ENCODE measurements at places on chromosomes 13 and 19.

DNA sequence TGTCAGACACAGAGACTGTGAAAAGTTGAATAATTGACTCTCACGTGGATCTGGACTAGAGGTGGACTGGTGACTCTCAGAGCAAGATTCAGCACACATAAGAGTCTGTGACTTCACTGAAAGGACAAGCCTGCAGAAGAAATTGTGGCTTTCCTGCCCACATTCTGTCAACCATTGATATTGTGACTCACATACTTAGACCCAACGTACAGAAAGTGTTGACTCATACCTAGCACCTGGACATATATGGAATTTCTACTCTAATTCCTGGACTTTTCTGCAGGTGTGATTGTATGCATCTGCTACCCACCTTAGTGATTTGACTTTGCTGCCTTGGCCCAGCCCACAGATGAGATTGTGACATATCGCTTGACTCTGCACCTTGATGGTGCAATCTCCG is 15.6 kb upstream of the ZNF730 start:
- DNase-seq, result no peak

GRCh38 chr13:37656247-37656940 is 57.8 kb upstream of the POSTN start:
- DNase-seq, result no peak

- no peak for DNase-seq
Measured at GRCh38 chr13:98842070-98842469, 89.6 kb upstream of the SLC15A1 start.

GRCh38 chr13:75643693-75644092 is 7.6 kb downstream of the LMO7 start:
- no peak for DNase-seq

DNA sequence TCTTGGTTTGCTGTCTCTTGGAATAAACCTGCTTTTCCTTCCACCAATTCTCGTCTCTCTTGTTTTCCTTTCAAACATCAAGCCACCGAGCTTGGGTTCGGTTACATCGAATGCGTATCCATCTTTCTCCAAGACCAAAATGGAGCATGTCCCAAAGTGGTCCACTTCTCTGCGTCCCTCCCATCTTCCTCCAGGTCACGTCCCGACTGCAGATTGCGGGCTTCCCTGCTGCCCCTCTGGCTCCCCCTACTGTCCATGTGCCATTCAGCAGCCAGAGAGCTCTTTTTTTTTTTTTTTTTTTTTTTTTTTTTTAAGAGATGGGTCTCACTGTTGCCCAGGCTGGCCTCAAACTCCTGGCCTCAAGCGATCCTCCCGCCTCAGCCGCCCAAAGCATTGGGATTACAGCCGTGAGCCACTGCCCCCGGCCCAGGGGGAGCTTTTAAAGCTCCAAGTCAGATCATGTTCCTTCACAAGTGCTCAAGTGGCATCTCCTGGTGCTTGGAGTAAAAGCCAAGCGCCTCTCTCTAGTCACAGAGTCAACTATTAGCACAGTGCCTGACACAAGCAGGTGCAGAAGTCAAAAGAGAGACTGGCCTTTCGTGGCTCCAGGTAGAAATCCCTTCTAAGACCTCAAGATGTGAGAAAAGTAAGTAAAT is 10.0 kb downstream of the COL5A3 start:
- peak; percentile 64 for DNase-seq

DNA sequence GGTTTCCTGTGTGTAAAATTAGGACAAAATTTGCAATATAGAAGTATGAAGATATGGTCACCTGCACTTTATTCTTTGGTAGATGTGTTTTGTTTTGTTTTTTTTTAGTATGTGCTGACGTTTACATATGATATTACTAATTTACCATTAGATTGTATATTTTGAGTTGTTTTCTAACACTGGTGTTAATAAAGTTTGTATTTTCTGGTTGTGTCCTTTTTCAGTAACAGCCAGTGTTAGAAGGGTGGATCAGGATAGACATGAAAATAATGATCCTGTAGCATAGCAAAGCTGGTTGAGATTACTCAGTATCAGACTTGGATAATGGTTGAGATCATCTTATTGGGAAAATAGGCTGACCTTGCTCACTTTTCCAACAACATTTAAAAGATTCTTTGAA is 6.2 kb downstream of the NAA16 start:
- no peak for DNase-seq

DNA sequence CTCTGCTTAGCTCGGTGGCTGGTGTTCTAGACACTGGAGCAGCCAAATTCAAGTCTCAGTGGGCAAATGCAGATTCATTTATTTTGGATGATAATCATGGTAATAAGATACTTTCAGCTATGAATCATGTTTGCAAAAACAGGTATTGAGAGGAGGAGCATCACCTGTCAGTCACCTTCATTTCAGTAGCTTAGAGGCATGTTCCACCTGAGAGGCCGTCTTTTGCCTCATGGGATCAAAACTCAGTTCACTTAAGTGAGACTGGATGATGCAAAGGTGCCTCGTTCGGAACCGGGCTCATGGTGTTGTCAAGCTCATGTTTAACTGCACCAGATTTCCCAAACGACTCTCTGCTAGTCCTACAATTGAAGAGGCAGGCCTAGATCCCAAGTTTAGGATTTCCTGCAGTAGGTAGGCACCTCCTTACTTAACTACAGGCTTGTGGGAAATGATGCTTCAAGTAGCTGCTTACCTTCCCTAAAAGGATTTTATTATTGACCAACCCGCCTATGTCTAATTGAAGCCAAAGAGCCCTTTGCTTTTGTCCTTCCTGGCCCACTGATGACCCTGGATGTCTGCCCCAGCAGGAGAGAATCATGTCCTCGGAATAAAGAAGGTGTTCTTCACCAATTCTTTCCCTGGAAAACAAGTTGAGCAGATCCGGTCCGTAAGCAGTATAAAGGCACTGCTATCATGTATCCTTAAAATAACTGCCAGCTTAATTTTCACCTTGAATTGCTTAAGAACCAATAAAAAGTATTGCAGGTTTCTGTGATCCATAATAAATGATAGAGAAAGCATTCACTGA is 60.0 kb downstream of the ZAR1L start:
- no peak for DNase-seq

GRCh38 chr19:3450796-3451411 is 29.4 kb downstream of the SMIM24 start:
- DNase-seq, result no peak

- no peak for DNase-seq
Measured at GRCh38 chr19:8224394-8225145, 15.4 kb downstream of the CERS4 start.

GRCh38 chr19:35388277-35389054 is 17.6 kb downstream of the GPR42 start:
- DNase-seq, result no peak

DNA sequence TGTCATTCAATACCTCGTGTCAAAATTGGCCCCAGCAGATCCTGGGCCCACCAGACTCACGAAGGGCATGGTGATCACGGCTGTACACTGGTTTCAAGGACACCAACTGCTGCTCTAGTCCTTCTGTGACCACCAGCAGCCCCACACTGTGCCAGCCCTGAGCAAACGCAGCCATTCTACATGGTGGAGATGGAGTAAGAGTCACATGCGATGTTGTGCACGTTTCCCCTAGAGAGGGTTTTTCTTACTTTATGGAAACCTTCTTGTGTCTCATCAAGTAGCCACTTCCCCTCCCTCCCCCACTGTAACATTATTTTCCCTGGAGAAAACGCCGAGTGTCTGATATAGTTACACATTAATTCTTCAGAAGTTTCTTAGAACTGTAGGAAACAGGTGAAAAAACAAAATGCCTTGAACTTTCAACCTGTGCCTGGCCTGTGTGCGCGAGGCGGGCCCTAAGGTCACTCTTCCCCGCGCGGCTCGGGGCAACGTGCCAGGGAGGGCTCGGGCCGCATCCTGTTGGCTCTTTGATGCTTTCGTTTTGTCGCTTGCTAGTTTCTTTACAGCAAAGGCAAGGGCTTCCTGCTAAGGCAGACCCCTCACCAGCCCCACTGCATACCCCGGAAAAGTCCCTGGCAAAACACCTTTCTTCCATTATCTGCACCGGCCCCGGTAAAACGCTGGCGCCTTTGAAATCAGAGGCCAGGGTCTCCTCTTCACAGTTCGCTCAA is 44.6 kb downstream of the GGACT start:
- no peak for DNase-seq

- no peak for DNase-seq
Measured at GRCh38 chr13:74838096-74838495, 643.9 kb downstream of the TBC1D4 start.

DNA sequence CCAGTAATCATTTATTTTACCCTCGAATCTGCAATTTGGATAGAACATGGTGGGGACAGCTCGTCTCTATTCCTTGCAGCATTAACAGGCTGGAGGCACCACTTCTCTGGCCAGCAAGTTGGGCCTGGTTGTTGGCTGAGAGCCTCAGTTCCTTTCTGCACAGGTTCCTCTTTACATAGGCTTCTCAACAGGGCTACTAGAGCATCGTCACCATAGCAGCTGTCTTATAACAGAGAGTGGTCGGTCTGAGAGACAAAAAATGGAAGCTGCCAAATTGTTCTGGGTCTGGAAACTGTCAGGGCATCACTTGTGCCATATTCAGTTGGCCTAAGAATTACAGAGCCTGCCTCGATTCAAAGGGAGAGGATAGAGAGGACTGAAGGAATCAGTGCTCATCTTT is 86.7 kb downstream of the DNAJC15 start:
- no peak for DNase-seq

- DNase-seq, result no peak
Measured at GRCh38 chr13:82118589-82118988, 1763.7 kb downstream of the SLITRK1 start.

- no peak for DNase-seq
Measured at GRCh38 chr13:60654415-60654814, 257.4 kb downstream of the TDRD3 start.

DNA sequence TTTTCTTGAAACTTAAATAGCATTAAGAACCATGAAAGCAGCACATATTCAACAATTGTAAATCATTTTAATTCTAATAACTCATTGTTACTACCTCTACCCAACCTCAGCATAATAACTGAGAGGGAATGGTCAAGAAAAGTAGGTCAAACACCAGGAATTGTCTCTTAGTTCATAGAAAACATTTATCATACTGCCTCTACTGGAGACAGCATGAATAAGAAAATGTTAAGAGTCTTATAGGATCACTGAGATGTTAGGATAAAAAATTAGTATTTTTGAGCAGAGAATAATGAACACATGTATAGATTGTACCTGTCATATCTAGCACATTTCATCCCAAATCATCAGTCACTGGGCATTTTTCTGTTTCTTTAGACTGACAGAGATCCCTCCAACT is 515.3 kb downstream of the PCDH9 start:
- DNase-seq, result no peak

- DNase-seq, result no peak
Measured at GRCh38 chr19:50498219-50499056, 12.6 kb downstream of the JOSD2 start.

- peak; percentile 71 for DNase-seq
Measured at GRCh38 chr19:48152551-48152950, 17.6 kb downstream of the LIG1 start.

GRCh38 chr19:17359905-17360800 is 17.0 kb downstream of the PLVAP start:
- DNase-seq, result no peak

DNA sequence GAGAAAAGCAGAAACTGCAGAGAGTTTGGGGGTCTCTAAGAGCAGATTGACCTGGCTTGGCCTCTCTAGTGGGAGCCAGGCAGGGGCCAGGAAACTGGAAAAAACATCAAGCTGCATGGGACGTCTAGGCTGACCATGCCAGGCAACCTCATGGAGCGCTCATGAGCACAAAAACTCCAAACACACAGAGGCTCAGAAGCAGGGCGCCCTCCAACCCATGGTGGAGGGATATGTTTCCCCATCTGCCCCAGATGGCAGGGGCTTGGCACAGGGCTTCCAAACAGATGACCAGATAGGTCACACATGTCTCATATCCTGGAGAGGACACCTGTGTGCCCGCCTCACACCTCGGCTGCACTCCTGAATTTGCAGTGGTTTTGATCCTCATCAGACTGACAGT is 879.0 kb downstream of the UQCRFS1 start:
- no peak for DNase-seq

- DNase-seq, result no peak
Measured at GRCh38 chr13:88196106-88196505, 524.9 kb downstream of the SLITRK5 start.

GRCh38 chr19:33404506-33405253 is 31.2 kb downstream of the CEBPG start:
- no peak for DNase-seq

- DNase-seq, result no peak
Measured at GRCh38 chr13:108769213-108770070, 140.0 kb downstream of the MYO16 start.

GRCh38 chr19:17861542-17862402 is 2.1 kb downstream of the RPL18A start:
- DNase-seq, result no peak

- DNase-seq, result no peak
Measured at GRCh38 chr13:79711631-79712030, 230.7 kb downstream of the NDFIP2 start.

DNA sequence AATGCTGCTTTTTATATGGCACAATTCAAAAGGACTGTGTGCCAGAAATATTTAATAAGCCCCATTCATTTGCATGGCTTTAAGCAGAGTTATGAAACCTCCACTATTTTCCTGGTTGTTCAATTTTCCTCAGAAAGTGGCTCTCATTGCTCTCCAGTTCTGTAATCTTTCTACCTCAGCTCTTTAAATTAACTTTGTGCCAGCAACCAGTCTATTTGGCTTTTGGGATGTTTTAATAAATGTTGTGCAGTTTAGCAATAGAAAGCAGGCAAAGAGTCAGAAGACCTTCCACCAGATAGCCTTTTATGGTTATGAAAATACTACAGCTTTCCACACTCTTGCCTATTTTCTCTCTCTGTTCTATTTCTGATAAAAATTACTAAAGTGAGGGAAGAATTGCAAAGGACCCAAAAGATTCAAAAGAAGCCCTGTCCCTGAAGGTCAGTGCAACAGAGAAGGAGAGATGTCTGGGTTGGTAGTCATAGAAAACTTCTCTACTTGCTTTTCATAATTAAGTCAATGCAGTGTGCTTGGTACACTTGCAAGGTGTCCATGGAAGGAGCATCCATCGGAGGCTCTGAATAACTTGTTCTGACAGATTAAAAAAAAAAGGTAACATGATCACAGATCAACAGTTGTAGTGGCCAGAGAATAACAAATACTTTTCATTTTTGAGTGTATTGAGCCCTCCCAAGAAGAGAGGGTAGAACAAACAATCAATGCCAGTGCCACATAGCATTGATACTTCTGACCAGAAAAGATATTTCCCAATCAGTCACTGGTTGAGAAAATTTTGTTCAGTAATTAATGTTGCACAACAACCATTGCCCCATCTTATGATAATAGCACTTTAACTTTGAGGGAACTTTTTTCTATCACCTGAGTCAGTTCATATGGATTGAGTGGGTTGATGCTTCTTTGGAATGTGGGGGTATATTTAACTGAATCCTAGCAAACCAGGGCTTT is 48.4 kb upstream of the SPRY2 start:
- no peak for DNase-seq

DNA sequence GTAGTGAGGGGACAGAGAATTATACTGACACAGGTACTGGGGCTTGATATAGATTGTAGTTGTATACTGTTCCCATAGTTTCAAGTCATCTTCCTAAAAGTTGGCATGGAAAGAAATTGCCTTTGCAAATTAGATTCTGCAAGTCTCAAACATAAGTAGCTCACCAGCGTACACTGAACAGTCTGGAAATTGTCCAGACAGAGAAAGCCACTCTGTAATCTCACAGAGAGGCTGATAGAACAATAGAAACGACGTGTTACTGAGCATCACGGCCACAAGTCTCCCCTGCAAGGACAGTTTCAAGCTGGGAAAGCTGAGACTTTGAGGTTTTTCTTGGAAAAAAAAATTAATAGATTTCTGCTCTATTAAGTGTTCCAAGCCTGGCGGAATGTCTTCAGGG is 228.6 kb downstream of the DNAJC15 start:
- no peak for DNase-seq

All from activated CD4-positive, alpha-beta T cell treated with anti-CD3 and anti-CD28 coated beads, Interleukin-2, amount 50 U/mL, for 1 hour (primary cell).